ENCODE measurements at places on chromosomes 12 and 14.

GRCh38 chr12:3261782-3262359 is 184.7 kb downstream of the TSPAN9 start:
- DNase-seq = no peak

GRCh38 chr12:45981075-45981837 is 9.1 kb downstream of the SCAF11 start:
- no peak for DNase-seq

DNA sequence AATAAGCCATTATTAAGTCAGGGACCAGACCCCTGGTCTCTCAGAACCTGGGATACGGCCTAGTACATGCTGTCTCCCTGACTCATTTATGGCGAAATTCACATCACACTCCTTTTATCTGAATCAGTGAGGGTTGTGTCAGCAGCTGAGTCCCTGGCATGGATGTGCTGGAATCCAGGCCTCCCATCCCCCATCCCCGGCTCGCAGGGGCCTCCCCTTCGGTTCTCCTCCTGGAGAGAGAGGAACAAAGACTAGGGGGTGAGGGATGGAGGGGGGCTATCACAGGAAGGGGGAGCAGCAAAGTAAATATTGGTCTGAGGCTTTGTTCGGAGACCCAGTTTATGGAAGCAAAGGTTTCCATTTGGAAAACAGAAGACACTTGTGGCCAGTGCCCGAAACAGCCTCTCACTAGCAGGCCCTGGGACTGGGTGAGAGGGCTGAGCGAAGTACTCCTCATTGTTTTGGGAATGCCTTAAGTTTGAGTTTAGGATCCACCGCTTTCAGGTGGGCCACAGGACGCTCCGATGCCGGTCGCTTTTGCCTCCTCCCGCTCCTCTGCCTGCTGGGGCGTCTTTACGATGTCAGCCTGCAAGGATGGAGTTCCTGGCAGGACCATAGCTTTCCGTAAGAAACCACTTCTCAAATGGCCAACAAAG is 145.0 kb downstream of the PRKCH start:
- no peak for DNase-seq

DNA sequence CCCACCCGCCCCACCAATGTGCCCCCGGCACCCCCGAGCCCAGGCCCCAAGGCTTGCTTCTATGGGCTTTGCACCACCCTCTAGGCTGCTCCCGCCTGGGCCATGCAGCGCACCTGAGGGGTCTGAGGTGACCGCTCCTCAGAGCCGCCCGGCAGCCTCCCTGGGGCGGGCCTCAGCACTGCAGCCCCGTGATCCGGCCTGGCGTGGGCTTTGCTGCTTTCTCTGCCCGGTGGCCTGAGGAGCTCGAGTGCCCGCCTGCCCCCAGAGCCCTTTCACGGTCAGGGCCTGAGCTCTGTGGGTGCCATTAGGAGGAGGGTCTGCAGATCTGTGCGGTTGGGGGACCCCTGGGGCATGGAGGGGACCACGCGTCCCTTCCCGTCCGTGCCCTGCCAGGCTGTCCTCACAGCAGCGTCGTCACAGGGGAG is 6.2 kb downstream of the MTA1 start:
- DNase-seq = no peak

- DNase-seq = no peak
Measured at GRCh38 chr12:1820191-1820895, at the start of gene LRTM2. LRTM2 (plus strand) TSS chr12:1820565; CDS start chr12:1828149, 7,584 bp downstream.

DNA sequence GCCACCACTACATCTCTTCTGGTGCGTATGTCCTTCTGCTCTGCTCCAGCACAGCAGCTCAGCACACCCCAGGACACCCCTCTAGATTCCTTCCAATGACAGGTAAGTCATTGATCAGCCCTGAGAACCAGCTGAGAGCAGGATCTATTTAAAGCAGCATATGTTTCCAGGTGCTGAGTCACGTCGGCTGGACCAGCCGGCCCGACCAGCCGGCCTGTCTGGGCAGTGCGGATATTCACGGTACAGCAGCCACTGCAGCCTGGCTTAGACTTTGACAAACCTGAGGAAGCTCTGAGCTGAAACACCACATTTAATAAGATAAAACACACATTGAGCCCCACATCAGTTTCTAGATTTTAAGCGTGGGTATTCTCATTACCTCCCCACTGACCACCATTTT is 31.8 kb upstream of the RPH3A start:
- no peak for DNase-seq

GRCh38 chr12:95201056-95201670 is 16.1 kb downstream of the FGD6 start:
- DNase-seq = no peak

DNA sequence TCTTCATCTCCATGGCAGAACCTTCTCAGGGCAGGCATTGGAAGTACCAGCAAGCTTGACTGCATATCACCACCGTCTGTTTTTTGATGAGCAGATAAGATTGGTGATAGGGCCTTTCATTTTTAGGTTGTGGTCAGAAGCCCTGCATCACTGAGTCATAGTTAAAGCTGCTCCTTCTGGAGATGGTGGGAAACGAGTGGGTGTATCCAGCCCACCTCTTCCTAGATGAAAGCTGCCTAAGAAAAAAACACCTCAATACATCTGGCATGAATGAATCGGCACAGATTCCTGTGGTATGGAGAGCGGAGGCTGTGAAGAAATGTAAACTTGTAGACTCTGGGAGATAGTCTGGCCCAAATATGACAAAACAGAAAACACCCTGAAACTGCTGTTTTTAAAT is 248.7 kb upstream of the EGLN3 start:
- no peak for DNase-seq

DNA sequence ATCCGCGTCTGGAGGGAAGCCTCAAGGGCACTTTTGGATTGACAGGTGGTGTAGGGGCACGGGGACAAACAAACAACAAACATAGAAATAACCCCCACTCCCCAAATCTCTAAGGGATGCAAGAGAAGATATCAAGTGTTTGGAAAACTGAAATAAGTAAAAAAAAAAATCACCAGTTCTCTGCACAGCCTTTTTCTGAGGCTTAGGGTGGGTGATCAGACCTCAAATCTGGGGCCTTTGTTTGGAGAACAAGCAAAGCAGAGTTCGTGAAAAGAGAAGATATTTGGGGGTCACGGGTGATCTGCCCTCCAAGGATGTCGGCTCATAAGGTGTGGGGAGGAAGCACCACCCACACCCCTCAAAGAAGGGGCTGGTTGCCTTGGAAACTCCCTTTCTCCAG is 10.7 kb downstream of the TBX5 start:
- no peak for DNase-seq

DNA sequence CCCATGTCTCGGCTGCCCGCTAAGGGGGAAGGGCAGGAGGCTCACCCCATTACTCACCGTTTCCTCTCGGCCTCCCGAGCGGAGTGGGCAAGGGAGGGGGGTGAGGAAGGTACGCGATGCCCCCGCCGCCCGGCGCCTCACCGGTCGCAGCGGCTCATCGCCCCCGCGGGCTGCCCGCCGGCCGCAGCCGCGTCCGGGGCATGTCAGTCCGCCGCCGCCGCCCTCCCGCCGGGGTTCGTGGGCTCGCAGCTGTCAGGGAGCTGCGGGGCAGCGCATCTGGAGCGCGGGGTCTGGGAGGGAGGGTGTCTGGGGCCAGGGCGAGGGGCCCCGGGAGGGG is 461 bp downstream of the SLC8A3 start:
- DNase-seq = no peak

DNA sequence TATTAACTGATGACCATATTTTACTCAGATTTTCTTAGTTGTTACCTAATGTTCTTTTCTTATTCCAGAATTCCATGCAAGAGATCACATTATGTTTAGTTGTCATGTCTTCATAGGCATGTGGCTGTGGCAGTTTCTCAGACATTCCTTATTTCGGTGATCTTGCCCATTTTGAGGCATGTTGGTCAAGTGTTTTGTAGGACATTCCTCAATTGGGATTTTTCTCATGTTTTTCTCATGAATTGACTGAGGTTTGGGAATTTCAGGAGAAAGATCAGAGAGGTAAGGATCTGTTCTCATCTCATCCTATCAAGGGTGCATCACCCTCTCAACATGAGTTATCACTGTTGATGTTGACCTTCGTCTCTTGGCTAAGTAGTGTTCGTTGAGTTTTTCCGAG is 81.3 kb downstream of the CHST11 start:
- no peak for DNase-seq

DNA sequence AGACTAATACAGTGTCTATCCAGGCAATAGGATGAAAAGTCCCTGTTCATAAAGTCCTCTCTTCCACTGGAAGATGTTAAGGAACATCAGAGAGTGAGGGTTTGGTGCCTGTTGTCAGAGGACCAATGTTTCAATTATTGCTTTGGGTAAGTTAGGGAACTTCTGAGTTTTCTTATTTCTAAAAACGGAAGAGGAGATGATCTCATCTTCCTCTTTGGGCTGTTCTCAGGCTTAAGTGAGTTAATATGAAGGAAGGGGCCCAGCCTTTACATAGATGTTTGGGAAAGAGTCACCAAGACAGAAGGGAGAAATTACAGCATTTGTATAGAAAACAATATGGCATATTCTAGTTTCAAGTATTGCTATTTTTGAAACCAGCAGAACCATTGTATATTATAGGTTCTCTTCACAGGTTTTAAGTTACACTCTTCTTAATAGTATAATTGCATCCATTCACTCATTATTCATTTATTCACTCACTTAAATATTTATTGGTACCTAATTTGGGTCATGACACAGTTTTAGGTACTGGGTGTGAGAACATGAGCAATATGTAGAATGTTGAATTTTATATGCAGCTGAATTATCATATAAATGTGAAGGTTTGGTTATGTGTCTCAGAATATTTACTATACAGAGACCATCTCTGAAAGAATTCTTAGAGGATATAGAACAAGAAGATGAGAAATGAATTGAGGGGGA is 68.5 kb upstream of the LRIG3 start:
- DNase-seq = no peak

DNA sequence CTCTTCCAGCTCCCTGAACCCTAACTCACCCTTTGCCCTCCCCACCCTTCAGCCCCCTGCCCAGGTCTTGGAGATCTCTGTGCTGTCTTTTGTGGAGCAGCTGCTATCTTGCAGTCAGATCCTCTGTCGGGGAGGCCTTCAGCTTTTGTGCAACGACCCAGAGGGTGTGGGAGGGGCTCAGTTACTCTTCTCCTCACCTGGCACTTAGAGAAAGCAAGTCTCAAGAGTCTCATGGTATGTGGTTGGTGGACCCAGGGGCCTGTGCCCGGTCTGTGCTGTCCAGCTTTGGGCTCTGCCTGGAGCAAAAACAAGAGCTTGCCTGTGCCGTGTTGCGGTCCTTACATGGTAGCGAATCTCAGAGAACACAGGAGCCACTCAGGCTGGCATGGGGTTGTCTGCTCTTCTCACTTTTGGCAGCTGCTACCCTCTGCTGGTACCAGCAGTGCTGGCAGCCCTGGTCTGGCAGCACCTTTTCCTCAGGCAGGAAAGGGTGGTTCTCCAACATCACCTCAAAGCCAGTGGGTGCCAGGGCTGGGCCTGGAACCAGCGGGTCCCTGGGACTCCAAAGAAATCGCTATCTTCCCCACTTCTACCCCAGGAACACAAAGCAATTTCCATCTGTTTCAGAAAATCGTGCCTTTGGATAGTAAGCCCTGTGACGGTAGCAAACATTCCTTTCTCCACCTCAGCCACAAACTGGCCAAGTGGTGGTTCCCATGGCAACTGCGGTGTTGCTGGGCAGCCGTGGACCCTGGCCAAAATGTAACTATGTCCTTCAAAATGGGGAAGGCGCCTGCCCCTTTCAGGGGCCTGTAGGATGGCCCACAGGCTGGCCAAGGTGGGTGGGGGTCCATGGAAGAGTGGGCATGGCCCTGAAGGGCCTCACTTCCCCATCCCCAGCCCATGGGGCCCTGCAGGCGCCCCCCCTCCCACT is 90.0 kb downstream of the RIN3 start:
- no peak for DNase-seq

- no peak for DNase-seq
Measured at GRCh38 chr12:54988402-54989054, 4.0 kb upstream of the TESPA1 start.

GRCh38 chr12:10497602-10498001 is 8.1 kb upstream of the EIF2S3B start:
- DNase-seq = peak; percentile 56

DNA sequence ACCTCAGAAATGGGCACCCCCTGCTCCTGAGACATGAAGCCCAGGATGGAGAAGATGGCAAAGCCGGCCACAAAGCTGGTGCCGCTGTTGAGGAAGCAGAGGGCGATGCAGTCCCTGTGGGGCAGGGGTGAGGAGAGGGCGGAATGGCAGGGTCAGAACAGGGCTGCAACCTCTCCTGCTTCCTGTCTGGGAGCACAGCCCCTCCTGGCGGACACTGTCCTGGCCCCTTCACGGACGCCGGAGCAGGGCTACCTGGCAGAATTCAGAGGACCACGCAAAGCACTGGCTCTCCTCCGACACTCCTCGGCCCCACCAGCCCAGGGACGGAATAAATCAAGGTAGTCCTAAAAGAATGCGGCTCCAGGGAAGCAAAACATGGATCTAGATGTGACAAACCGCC is 12.4 kb upstream of the SLC6A12 start:
- DNase-seq = no peak

GRCh38 chr12:30517320-30517719 is 178.3 kb downstream of the IPO8 start:
- DNase-seq = no peak

- DNase-seq = no peak
Measured at GRCh38 chr14:33364466-33364865, 425.8 kb downstream of the NPAS3 start.

GRCh38 chr14:52063052-52063462 is 5.8 kb downstream of the NID2 start:
- DNase-seq = no peak

GRCh38 chr12:97960741-97961608 is 498.4 kb downstream of the RMST start:
- DNase-seq = no peak

- no peak for DNase-seq
Measured at GRCh38 chr12:30878024-30878423, 48.5 kb upstream of the TSPAN11 start.

DNA sequence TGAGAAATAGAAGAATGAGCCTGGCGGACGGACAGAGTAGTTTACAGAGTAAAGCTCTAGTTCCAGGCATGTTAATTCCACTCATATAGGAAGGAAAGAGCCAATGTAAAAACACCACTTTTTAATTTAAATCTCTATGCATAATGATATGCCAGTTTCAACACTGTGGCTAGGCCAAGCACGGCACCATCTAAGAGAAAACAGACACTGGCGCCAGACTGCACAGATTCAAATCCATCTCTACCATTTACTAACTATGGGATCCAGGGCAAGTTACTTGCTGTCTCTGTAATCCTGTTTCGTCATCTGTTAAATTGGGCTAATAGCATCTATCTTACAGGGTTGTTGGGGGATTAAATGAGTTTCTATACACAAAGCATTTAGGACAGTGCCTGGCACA is 27.5 kb downstream of the RMST start:
- no peak for DNase-seq
